ENCODE measurements at places on chromosomes 7 and 10.
A peak's percentile ranks its signal among the peaks of the same experiment; 100 is the strongest.

DNA sequence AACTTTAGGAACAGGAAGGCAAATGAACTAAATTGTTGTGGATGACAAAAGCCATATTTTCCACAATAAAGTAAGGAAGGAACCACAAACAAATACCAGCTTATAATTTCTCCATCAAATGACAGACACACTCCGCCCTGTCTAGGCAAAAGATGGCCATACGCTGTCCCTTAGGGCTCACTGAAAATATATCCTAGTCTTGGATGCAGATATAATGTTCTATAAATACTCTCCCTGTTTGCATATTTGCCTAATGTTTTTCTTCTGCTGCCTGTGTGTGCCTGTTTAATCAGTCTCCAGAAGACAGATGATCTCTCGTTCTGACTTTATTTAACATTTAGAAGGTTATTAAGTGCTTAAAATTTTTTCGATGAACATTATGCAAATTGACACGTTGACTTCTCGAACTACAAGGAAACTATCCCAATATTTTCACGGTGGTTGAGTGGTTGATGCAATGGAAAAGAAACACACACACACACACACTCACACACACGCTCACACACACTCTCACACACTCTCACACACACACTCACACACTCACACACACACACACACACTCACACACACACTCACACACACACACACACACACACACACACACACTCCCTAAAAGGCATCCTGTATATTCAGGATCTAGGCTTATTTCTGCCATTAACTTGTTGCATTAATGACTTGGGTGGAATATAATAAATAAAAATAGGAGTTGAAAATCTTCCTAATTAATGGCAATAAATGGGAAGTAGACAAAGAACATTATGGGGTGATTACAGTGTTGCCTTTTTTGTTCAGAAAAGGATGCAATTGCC lies 297.1 kb downstream of the PRPF18 start:
- DNase-seq = no peak

DNA sequence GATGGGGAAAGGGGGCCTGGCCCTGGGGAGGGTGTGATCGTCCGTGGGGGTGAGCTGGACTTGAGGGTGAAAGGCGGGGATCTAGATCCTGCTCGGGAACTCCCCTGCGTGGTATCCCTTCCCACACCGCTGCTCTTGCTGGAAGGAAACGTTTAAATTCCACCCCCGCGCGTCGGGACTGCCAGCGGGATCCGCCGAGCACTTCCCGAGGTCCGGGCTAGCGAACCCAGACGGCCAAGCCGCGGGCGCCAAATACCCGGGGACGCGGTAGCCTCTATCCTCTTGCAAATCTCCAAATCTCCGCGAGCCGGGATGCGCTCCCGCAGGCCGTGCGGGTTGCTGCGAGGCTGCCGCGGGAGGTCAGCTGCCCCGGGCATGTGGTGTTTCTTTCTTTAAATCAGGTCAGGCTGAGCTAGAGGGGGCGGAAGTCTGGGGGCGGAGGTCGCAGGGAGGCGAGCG lies 904 bp downstream of the NPTX2 start:
- no peak for DNase-seq

DNA sequence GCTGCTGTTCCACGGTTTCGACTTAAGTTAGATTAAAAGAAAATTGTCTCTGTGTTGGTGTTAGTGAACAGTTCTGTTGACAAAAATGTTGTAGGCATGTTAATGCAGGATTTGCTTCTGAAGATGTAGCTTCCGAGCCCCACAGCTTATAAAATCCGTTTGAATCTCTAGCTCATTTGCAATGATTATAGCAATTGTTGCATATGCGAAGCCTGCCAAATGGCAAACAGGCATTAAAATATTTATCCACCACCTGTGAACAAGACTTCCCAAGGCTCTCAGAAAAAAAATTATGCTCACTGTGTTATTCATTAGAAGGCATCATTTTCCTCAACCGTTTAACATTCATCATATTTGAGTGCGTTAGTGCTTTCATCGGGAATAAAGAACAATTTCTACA lies 14.3 kb downstream of the CFAP58 start:
- DNase-seq = no peak

- no peak for DNase-seq
Observed at GRCh38 chr7:141441837-141442627, 109.2 kb upstream of the AGK start.

- no peak for DNase-seq
Observed at GRCh38 chr7:134034652-134035051, 92.5 kb upstream of the LRGUK start.

DNA sequence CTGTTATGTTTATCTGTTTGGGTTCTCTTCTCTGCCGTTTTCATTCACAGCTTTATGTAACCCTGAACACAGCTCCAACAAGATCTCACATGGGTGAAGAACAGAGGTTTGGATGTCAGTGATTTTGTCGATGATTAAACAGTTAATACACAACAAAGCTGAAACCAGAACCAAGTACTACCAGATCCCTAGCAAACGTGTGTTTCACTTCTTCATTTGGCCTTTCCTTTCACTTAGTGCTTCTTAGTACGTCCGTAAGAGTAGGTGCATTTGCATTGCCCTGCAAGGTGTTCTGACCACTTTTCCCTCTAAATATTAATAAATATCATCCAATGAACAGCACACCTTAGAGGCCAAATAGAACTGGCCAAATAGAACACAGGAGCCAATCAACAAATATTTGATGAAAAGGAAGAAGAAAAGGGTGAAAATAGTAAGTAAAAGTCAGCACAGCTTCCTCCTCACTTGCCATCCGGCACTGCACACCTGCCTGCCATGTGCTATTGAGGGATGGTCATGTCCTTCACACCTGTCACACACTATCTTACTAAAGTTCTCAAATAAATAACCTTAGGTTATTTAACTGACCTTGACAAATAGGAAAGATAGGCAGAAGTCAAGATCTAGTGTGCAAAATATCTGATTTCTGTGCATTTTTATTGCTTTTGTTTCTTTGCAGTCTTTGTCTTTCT lies 252.6 kb upstream of the ANKRD30A start:
- DNase-seq = no peak

- peak; percentile 15 for DNase-seq
Observed at GRCh38 chr7:64625114-64626082, 40.5 kb upstream of the ZNF107 start.

GRCh38 chr7:114273218-114273617 lies 141.4 kb upstream of the FOXP2 start:
- no peak for DNase-seq

DNA sequence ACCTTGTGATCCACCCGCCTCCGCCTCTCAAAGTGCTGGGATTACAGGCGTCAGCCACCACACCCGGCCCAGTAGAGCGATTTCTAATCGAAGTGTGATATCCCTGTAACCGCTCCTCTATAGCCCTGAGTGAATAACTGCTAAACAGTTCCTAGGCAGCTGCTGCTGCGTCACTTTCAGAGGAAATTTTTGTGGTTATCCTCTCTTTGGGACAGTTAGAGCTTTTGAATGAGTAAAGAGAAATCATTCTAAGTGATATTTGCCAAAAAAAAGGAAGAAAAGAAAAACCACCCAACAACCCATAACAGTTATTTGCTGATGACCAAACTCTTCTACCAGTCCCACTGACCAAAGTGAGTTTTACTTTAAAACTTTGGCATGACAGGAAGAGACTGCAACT lies 59.9 kb downstream of the MKX start:
- no peak for DNase-seq

DNA sequence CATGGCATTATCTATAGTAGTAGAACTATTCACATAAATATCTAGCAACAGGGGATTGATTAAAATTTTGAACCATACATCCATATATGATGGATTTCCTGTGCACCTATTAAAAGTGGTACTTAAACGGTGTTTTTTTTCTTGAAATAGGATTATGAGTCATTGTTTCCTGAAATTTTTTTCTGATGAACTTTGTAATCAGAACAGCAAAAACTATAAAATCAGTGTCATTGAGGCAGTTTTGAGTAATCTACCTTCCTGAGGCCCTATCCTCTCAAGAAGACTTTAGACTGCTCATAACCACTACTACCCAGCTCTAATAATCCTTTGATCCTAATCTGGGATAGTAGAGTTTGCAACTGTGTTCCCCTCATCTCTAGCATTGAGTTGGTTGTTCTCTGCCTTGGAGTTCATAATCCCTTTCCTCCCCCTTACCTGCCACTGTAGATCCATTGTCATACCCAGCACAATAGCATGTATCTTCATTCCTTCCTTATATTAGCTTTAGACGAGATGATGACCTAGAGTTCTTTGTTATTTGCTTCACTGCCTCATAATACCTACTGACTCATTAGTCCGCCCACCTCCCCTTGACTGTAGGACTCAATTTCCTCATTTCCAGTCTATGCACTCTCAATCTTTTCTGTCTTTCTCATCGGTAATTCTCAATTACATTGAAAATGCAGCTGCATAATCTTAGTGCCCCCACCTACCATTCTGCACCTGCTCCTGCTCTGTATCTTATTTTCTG lies 133.4 kb downstream of the LRRC4 start:
- DNase-seq = peak; percentile 88

- DNase-seq = peak; percentile 47
Observed at GRCh38 chr10:103564776-103565520, 71.4 kb downstream of the NEURL1 start.

- no peak for DNase-seq
Observed at GRCh38 chr7:50714857-50715256, 67.8 kb downstream of the GRB10 start.

DNA sequence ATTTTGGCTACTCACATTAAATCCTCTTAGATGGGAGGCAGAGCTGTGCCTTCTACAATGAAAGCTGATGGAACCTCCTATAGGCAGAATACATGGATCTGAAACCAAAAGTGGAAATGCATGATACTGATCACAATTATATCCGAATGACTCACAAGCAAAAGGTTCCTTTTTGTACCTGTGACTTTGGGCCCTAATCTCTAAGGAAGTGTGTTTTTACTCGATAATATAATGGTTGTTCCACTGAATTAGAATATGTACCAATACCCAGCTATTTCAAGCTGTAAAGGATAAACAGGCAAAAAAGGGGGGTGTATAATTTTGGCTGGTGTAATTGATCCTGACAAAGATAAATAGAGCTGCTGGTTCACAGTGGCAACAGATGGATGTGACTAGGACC lies 17.6 kb upstream of the LAMB1 start:
- no peak for DNase-seq

DNA sequence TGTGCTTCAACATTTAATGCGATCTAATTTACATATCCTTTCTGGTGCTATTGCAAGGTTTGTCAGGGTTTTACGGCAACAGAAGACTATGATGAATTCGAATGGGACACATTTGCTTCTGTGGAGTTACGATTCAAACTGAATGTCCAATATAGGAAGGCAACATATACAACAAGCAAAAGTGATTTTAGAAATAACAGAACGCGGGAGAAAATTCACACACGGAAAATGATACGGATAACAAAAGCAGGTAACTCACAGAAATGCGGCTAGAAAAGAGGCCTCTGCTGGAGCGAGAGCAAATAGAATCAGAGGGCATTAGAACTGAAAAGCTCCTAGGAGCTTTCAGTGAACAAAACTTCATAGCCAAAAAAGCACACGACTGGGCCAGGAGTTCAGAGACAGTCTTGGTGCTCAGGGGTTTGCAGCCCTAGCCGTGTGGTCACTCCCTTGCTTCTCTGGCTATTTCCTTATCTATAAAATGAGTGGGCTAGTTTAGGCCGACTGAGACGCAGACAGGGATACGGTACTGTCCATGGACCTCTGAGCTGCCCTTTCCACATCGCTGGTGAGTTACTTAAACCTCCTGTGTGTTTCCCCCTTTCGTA lies 557 bp upstream of the TAX1BP1 start:
- DNase-seq = no peak

- peak; percentile 49 for DNase-seq
Observed at GRCh38 chr10:132322586-132323048, 9.4 kb upstream of the LRRC27 start.

GRCh38 chr7:84524714-84525694 lies 330.4 kb upstream of the SEMA3A start:
- no peak for DNase-seq

DNA sequence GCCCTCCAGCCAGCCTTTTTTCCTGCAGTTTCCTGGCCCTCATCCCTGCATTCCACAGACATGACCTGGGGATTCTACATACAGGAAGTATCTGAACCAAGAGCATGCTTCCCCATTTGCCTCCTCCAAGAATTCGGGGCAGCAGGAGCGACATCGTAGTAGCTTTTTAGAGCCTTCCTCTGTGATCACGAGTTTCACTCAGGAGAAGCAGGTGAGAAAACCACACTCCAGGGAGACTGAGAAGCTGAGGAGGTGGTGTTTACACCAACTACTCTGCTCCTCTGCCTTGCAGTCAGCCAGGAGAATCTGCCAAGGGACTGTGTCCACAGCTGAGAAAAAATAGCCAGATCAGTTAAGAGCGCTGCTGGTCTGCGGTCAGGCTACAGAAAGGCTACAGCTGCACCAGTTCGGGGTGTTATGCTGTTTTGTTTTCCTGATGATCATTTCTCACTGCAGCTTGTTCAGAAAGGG lies 54.1 kb downstream of the HSPA12A start:
- DNase-seq = peak; percentile 7

DNA sequence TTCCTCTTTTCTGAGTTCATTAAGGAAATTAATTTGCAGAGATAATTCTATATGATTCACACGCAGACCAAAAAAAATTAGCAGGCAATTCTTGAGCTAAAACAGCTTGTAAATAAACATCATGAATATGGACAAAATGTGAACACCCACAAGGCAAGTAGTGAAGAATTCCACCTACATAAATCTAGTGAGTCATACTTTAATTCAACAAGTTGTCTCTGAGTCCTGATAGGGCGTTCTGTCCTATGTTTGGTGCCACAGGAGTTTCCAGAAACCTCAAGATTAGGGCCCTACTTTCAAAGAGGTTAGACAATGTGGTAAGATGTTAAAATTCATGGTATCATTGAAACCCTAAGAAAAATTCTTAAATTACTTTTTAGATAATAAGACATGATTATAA lies 122.3 kb downstream of the SGMS1 start:
- DNase-seq = no peak

- no peak for DNase-seq
Observed at GRCh38 chr7:37346761-37347160, 101.9 kb downstream of the ELMO1 start.

- peak; percentile 38 for DNase-seq
Observed at GRCh38 chr10:86139066-86139657, 227.4 kb downstream of the GRID1 start.

- no peak for DNase-seq
Observed at GRCh38 chr10:89389254-89389653, 3.2 kb upstream of the IFIT1 start.

GRCh38 chr10:18071591-18071990 lies 68.6 kb upstream of the CACNB2 start:
- no peak for DNase-seq

- DNase-seq = peak; percentile 57
Observed at GRCh38 chr10:68222391-68222790, 9.5 kb downstream of the ATOH7 start.

DNA sequence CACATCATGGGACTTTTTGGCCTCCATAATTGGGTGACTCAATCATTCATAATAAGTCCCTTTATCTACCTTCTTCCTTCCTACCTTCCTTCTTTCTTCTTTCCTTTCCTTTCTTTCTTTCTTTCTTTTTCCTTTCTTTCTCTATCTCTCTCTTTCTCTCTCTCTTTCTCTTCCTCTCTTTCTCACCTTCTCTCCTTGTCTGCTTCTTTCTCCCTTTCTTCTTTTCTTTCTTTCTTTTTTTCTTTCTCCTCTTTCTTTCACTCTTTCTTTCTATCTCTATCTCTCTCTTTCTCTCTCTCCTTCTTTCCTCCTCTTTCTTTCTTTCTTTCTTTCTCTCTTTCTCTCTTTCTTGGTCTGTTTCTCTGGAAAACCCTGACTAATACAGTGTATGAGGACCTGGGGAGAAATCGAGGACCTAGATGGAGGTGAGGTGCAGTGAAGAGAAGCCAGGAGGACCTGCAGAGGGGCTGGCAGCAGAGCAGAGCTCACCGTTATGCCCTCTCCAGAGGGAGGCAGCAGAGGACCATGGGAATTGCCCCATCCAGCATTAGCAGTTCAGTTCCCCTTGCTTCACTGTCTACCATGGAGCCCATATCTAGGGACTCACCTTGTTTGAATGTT lies 52.7 kb upstream of the BTRC start:
- peak; percentile 65 for DNase-seq

Measured in suppressor macrophage treated with lipopolysaccharide for 1 hour (primary cell).